SW 1271 (cell line): ENCODE measurements at places on chromosomes 2 and 18.
A peak's percentile ranks its signal among the peaks of the same experiment; 100 is the strongest.

GRCh38 chr2:152407204-152407721 is 72.3 kb downstream of the FMNL2 start:
- DNase-seq = peak; percentile 22

DNA sequence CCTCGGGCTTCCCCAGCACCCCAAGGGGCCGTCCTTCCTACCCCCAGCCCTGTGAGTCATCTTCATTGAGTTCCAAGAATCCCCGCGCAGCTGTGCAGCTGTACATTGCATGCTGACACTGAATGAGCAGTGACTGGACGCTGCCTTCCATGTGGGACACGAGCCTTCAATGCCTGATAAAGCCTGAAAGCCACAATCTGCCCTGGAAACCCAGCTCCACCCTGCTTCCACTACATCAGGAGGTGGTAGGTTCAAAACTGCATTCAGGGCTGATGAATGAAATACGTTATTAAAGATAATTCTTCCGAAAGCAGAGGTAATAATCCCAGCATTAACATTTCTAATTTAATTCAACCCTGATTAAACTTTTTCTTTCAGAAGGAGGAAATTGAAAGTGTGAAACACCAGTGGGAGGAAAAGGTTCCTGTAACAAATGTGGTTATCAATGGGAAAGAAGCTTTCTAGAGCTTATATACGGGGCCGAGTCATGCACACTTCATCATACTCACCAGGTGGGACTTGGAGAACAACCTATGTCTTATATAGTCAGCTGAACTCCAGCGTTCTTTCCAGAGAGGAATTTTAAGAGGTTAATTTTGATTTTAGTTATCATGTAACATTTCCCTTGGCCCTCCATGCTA is 360.1 kb downstream of the LPIN1 start:
- DNase-seq = no peak

DNA sequence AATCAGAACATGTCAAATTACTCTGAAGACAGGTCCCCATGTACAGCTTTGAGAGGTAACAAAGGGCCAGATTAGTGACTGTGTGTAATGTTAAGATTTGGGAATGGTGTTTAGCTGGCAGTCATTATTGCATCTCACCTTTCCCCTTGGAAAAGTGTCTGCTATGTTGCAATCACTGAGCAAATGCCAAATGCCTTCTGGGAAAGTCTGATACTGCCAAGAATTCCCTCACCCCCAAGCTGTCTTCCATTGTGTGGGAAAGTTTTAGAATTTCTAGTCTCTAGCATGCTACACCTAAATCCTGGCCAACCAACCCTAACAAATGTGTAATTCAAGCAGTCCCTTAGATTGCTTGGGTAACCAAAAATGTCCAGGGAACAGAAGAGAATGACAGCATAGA is 13.6 kb upstream of the PELI1 start:
- DNase-seq = no peak

DNA sequence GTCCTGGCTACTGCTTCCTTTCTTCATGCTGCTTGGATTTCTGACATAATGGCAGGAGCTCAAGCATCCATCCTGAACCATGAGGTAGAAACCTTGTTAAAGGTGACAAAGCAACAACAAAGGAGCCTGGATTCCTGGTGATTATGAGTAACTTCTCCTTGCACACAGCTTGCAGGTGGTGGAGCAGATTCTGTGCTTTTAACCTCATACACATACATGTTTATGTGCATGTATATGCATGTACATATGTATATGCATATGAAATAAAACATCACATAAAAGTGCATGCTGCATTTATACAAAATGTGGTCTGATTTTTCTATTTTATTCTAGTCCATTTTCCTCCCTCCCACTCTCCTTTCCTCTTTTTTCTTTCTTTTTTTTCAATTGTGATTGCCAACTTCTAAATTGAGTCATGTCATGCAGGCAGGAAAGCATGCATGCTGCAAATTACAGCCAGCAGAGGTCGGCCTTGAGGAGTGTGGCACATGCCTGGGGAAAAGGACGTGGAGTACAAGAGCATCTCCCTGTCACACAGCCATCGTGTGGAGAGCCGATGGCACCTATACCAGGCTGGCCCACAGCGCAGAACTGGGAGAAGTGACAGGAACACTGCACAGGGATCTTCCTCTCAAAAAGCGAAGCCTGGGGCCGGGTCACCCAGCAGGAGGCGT is 17.9 kb downstream of the LCT start:
- DNase-seq = no peak

DNA sequence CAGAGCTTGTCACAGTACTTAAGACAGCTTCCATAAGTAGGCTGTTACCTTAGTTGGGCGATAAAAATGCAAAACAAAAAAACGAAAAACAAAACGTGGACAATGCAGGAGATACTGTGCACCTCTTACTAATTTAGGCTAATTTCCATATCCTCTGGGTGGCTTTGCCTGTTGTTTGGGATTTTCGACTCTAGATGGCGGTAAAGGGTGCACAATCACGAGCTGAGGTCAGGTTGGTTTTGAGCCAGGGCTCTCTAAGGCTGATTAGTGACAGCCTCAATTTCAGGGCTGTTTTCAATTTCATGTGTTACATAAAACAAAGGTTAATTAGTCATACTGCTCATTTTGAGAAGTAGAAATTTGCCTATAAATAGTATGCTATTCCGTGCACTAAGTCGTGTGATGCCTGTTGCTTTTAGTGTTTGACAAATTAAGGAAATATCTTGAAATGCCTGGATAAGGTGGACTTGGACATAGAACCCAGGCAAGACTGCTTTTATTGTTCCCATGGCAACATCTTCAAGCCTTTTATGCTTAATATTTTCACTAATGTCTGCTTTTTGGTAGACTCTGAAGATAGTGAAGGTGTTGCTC is 493.1 kb downstream of the SOCS6 start:
- no peak for DNase-seq

GRCh38 chr2:178163395-178163794 is 30.9 kb upstream of the OSBPL6 start:
- no peak for DNase-seq

GRCh38 chr2:43542285-43542933 is 53.4 kb downstream of the THADA start:
- no peak for DNase-seq

DNA sequence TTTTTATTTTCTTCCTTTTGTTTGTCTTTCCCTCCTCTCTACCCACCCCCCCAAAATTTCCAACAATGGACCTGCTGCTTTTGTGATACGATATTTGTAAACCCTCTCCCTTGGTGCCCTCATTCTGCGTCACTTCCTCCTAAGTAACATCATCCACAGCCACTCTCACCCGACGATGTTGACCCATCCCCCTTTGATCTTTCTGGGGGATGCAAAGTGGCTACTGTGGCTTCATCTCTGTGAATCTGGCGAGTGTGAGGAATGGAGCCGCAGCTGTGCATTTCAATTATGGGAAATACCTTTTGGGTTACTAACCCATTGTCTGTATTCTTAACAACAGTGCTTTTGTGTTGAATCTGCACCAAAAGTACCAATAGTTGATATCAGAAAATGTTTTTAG is 19.4 kb downstream of the ANTXR1 start:
- DNase-seq = no peak

GRCh38 chr2:25243995-25244394 is 75.6 kb upstream of the POMC start:
- no peak for DNase-seq

- DNase-seq = no peak
Measured at GRCh38 chr2:44970846-44971450, 29.4 kb downstream of the SIX3 start.

DNA sequence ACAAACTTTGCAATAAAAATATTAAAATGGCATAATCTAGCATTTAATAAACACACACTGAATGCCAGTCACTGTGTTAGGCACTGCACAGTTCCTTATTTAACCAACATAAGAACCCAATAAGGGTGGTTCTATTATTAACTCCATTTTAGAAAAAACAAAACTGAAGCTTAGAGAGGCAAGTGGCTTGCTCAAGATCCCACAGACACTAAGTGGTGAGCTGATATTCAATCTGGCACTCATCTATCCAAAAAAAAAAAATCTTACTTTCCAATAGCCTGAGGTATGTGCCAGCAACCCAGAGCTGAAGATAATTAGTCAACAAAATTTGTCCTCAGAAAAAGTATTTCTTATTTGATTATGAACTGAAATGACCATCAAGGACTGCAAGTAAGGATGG is 799 bp downstream of the CYTIP start:
- DNase-seq = no peak

- no peak for DNase-seq
Measured at GRCh38 chr18:62026586-62026985, 133.8 kb upstream of the RNF152 start.

- no peak for DNase-seq
Measured at GRCh38 chr2:161172901-161173540, 12.8 kb downstream of the TANK start.

DNA sequence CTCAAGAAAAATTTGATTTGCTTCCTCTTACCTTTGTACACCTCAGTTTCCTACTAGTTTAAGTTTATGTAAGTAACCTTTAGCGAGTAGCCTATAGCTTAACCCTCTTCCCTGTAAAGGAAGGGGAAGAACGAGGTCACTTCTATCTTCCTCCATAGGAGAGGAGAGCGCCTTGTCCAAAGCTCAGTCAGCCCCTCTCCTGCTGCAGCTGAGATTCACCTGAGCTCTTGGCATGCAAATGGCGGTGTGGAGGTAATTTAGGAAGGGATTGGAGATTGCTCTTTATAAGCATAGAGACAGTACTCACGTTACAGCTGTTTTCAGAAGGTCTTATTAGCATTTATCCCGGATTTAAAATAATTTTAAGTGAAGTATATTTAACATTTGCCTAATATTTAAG is 27.8 kb upstream of the SERPINB12 start:
- no peak for DNase-seq

DNA sequence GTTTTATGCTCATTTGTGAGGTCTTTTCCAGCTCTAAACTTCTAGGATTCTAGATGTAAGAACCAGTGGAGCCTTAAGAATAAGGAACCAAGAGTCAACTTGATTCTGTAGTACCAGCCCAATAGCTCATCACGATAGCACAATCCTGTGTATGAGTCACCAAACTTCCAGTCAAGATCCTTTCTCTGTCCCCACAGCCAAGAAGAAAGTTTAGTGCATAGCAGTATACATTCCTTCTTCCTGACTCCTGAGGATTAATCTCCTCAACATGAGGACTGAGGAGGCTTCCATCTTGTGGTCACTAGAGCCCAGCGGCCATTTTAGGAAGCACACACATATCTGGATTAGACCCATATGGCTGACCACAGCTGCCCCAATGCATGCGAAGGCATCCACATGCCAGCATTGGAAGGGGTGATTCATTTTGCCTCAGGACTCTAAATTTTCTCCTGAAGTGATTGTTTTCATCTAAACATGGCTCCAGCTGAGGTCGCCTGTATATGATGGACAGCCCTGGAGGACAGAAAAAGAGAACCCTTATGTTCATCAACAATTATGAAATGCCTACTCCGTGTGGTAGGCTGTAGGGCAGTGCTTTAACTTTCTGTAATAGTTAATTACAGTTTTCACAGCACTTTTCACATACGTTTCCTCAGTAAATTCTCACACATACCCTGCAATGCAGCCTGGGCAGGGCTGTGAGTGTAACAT is 53.5 kb downstream of the RASGRP3 start:
- DNase-seq = peak; percentile 53

- no peak for DNase-seq
Measured at GRCh38 chr18:76766429-76766828, 55.9 kb upstream of the ZNF236 start.

DNA sequence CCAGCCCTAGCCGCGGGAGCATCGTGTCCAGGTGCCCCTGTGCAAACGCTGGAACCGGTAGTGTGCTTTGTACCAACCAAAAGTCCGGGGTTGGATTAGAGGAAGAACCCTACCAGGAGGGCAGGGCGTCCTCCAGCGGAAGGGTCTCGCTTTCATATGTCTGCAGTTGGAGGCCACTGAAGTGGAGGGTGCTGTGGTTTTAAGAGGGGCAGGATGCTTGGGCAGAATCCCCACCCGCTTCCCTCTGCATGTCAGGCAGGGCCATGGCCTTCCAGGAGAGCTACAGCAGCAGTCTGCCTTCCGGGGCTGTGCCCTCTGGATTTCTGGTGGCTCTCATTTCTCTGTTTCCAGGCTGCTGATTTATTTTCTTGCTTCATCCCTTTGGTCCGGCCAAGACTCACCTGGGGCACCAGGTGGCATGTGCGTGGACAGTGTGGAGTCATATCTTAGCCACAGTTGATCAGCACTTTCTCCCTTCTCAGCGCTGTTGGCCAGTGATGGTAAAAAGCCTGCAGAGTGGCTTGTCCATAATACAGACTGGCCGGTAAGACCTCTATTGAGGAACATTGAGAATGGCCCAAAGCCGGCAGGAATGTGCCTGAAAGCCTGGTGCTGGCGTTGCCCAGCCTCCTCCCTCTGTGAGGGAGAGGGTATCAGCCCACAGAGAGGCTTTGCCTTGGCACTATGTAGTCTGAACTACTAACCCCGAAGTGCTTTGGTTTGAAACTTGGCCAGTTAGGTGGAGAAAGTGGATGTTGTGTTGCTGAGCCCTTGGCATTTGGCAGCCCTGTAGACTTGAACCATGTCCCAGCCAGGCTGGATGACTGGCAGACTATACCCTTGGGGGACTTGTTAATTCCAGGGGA is 1.8 kb downstream of the AGAP1 start:
- no peak for DNase-seq

- no peak for DNase-seq
Measured at GRCh38 chr2:33238111-33238510, 238.3 kb upstream of the RASGRP3 start.

GRCh38 chr2:205696331-205696926 is 14.1 kb downstream of the NRP2 start:
- DNase-seq = no peak

GRCh38 chr18:55497825-55498403 is 90.1 kb downstream of the TCF4 start:
- no peak for DNase-seq

GRCh38 chr2:141806090-141806489 is 324.7 kb downstream of the LRP1B start:
- no peak for DNase-seq

- no peak for DNase-seq
Measured at GRCh38 chr2:106147665-106148064, 46.4 kb downstream of the UXS1 start.

DNA sequence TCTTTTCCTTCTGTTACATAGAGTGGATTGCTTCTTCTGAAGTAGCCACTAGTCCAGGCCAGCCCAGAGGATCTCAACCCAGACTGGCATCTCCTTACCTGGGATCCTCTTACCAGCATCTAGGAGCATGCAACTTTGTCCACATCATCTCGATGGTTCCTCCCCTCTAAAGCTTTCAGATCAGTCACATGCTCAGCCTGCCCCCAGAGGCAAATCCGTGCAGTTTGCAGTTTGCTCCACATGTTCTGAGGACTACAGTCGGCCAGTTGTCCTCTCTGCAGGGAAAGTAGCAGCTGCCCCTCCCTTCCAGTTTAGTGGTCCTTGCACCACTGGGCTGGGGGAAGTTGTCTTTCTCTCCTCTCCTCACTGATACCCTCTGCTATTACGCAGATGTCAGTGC is 259.8 kb upstream of the APCDD1 start:
- DNase-seq = no peak
